Stimulated activated CD4-positive, alpha-beta T cell treated with anti-CD3 and anti-CD28 coated beads, TNF-alpha, amount 100 ng/mL, for 4 hours (primary cell): ENCODE measurements at places on chromosomes 5 and 9.

GRCh38 chr9:116504081-116504480 lies 183.0 kb upstream of the TRIM32 start:
- DNase-seq: no peak

GRCh38 chr5:78803353-78803752 lies 154.8 kb upstream of the LHFPL2 start:
- DNase-seq: no peak

- DNase-seq: no peak
These were observed 121.3 kb upstream of the OSMR start for GRCh38 chr5:38724301-38725030.

- no peak for DNase-seq
These were observed 102.3 kb upstream of the LMX1B start for GRCh38 chr9:126511411-126511810.
